ENCODE measurements at places on chromosomes 5 and 9.

DNA sequence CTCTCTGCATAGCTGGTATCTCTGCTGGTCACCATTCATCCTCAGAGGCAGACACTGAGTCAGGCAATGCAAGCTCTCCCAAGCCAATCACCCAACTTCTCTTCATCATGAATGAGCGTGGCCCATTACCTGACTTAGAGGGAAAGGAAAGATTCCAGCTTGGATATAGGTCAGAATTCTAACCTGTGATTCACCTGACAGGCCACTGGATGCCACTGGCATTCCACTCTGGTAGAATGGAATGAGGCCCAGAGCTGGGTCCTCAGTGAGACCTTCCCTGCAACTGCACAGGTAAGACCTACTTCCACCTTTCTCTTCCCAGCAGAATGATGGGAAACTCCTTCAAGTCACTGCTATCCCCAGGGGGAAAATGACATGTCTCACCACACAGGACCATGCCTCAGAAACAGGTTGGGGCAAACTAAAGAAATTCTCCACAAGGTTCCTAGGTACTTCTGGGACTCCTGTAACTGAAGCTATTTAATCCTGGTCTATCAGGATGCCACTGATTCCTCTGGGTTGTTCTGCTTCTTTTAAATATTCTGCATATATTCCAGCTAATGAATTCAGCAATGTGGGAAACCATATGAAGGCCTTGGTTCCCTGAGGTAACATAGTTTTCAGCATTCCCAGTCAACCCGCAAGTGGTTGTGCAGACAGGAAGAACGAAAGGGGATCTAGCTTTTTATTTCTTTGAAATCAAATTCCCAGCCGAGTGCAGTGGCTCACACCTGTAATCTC is 62.0 kb downstream of the SUSD1 start:
- no peak for DNase-seq

GRCh38 chr5:149799119-149799623 is 69.1 kb downstream of the PPARGC1B start:
- DNase-seq: no peak

- no peak for DNase-seq
Measured at GRCh38 chr5:84634256-84634655, 249.6 kb upstream of the EDIL3 start.

DNA sequence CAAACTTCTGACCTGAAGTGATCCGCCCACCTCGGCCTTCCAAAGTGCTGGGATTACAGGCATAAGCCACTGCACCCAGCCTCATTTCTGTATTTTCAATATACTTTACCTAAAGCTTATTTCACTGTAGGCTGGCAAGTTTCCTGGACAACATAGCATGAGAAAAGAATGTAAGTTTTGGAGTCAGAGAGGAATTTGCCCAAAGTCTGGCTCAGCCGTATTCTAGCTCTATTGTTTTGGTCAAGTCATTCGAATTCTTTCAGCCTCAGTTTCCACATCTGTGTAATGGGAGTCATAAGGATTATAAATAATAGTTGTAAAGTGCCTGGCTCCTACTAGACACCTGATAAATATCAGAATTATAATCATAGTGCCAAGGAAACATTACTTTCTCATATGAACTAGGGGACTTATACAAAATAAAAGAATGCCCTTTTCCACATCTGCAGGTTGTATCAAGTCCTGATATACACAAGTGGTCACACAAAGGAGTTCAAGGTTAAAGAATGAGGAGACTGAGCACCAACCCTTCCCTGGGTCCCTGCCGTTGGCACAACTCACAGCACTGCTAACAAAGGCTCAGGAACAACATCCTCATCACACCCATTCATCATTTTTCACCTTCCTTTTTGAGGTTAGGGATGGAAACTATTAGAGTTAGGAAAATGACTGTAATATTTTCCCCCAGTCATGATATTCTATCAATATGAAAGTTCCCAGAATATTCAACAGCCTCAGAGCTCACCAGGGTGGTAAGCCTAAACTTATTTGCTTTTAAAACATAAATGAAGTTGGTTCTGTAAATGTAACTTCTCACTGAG is 34.6 kb upstream of the RAI14 start:
- DNase-seq: no peak

GRCh38 chr5:124111886-124112285 is 599.9 kb downstream of the CSNK1G3 start:
- DNase-seq: no peak

DNA sequence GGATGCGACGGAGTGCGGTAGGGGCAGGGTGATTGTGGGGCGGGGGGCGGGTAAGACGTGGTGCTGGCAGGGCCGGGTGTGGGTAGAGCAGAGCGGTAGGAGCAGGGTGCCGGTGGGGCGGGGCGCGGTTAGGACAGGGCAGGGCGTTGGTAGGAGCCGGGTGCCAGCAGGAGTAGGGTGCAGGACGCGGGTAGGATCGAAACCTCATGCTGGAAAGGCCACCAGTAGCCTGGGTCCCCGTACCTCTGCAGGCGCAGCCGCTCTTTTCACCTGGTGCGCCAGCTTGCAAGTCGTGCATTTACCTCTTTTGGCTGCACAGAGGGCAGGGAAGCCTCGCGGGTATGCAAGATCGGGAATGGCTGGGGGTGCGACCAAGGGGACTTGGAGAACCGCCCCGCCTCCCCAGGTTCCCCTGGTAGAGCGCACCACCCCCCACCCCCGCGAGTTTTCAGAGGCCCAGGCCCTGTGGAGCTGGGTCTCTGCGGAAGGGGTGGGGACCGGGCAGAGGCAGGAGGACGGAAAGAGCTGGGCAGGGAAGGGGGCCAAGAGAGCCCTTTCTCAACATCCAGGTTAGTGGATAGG is 104.8 kb upstream of the SIMC1 start:
- peak; percentile 31 for DNase-seq

GRCh38 chr9:115137526-115137925 is 19.6 kb upstream of the TNC start:
- DNase-seq: no peak

- no peak for DNase-seq
Measured at GRCh38 chr5:115170929-115171510, 1.3 kb upstream of the TRIM36 start.

- no peak for DNase-seq
Measured at GRCh38 chr9:27701016-27701415, 127.7 kb upstream of the C9orf72 start.

DNA sequence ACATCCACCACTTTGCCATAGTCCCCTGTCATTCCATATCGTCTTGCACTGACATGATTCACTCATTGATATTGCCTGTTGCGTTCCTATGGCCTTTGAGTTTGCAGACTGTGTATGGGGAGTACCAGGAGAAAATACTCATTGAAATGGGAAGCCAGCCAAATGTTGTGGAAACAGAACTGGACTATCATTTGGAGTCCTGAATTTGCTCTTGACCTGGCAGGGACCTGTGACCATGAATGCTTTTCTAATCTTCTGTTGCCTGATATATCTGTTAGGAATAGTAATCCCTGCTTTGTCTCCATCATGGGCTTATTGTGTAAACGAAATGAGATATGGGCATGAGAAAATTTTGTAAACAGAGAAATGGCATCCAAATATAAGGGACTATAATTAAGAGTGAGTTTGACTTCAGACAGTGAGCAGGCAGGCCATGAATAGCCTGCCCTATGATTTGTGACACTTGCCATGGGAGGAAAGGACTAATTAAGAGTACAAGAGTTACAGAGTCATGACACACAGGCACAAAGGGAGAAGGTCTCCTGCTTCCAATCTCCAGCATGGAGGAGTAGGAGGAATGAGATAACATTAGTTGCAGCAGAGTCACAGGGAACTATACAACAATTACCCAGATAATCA is 572.9 kb upstream of the SGCD start:
- DNase-seq: no peak

DNA sequence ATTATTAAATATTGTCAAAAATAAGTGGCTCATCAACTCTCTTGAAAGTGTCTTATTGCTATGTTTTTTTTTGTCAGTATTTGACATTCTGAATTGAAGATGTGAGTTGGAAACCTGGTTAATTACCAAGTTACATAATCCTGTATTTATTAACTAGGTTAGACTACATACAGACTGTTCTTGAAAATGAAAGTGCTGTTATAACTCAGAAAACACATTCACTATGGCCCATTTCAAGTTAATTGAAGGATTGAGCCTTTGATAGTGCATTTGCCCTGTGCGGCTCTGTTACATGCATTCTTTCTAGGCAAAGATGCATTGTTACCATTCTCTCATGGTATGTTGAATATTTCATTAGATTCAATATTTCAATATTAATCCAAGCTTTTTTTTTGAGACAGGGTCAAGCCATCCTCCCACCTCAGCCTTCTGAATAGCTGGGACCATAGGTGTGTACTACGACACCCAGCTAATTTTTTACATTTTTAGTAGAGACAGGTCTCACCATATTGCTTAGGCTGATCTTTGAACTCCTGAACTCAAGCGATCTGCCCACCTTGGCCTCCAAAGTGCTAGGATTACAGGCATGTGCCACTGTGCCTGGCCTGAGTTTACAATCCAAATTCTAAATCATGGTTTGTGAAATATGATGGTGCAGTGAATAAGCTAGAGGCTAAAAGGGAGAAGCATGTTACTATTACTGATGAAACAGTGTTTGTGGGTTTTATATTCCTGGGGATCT is 10.0 kb downstream of the CTNNA1 start:
- no peak for DNase-seq

GRCh38 chr5:146103594-146103993 is 1.8 kb downstream of the PLAC8L1 start:
- DNase-seq: no peak

Data from stimulated activated CD8-positive, alpha-beta memory T cell treated with anti-CD3 and anti-CD28 coated beads, Interleukin-4, amount 100 ng/mL, for 48 hours (primary cell).